ENCODE measurements at places on chromosomes 3 and 15.

- no peak for DNase-seq
Measured at GRCh38 chr3:100743535-100743934, 34.2 kb downstream of the TFG start.

- DNase-seq = no peak
Measured at GRCh38 chr3:106242781-106243180, 374.0 kb upstream of the CBLB start.

- no peak for DNase-seq
Measured at GRCh38 chr15:64379216-64379960, 1.9 kb downstream of the PCLAF start.

DNA sequence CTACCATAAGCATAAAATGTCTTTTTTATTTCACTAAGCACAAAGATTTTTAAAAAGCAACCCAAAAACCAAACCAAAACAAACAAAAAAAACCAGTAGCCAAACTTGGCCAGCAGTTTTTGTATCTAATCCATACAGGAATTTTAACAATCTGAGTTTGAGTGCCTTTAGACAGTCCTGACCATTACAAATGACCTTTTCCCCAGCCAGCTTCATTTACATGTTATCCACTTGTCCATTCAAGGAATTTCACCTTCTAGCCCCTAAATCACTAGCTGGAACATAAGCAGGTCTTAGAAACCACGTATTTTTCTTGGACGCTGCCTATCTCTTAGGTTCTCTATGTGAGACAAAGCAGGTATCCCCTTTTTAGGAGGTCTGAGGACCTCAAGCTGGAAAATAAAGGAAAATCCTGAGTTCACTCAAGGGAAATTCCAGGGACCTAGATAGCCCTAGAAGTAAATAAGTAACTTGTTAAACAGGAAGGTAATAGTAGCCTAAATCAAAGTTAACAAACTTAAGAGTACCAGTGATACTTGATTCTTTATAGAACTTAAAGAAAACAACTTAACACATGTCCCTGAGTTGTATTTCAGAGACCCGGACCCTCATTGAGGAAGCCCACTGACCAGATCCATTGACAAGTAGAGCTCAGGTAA is 34.2 kb downstream of the CIP2A start:
- no peak for DNase-seq

DNA sequence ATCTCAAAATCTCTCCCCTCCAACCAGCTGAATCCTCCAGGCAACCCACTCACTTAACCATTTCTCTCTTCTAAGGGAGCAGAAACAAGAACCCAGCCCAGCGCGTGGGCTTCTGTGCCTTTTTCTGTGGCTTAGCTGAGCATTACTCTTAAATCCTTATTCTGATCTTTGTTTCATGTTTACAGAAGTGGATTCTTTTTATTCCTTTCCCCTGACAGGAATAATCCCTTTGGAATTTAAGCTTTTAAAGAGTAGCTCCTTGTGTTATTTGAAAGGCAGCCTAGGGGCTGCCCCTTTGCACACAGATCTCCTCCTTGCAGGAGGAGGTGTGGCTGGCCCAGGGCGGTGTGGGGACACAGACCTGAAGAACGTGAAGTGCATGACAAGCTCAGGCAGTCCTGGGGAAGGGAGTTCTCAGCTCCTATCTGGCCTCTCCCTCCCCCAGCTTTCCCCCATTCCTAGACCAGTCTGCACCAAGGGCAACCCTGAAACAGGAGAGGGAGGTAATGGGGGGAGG is 77.1 kb upstream of the UBE2E1 start:
- no peak for DNase-seq

- no peak for DNase-seq
Measured at GRCh38 chr3:64353226-64353625, 128.0 kb upstream of the PRICKLE2 start.

GRCh38 chr3:105747060-105747541 is 121.7 kb downstream of the CBLB start:
- no peak for DNase-seq

DNA sequence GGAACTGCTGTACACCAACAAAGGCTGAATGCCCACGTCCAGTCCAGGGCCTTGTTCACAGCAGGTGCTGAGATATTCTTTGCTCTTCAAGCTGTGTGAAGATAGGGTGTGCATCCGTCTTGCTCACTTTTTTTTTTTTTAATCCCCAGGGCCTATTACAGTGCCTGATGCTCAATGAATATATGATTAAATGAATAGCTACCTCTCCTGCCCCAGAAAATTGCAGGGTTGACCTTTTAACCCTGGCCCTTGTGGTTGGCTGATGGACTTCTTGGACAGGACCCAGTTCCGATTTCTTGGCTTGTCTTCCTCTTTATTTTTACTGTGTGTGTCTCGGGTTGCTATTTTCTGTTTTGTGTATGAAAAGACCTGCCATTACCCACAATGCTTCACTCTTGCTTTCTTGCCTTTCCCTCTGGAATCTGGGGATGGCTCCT is 2.9 kb upstream of the FYTTD1 start:
- DNase-seq = no peak

GRCh38 chr15:36449662-36450145 is 129.7 kb upstream of the CDIN1 start:
- no peak for DNase-seq

- DNase-seq = no peak
Measured at GRCh38 chr3:15180042-15180611, 25.9 kb upstream of the CAPN7 start.

DNA sequence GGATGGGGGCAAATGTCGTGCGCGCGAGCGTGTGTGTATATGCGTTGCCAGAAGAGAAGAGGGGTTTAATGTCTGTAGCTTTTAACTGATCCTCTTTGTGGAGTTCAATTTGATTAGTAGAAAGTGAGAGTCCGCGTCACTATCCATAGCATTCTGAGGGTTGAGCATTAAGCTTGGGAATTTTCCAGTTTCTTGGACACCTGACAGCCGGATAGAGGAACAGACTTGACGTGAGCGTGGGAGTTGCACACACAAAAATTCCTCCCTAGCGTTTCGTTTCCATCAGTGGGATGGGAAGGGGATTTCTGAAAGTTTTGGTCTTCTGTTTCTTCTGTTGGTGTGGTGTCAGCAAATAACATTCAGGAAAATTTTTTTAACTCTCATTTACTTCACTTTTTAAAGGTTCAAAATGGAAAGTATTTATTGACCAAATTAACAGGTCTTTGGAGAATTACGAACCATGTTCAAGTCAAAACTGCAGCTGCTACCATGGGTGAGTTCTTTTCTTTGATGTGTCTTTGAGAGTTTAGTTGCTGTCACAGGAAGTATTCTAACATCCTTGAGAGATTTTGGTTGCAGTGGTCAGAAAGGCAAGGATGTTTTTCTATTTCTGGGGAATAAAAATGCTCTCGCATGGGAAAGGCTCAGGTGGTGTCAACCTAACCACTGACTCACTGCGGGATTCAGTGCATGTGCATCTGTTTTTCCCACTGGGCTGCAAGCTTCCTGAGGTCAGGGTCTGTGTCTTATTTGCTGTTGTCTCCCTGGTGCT is 841 bp downstream of the POGLUT1 start:
- DNase-seq = no peak

DNA sequence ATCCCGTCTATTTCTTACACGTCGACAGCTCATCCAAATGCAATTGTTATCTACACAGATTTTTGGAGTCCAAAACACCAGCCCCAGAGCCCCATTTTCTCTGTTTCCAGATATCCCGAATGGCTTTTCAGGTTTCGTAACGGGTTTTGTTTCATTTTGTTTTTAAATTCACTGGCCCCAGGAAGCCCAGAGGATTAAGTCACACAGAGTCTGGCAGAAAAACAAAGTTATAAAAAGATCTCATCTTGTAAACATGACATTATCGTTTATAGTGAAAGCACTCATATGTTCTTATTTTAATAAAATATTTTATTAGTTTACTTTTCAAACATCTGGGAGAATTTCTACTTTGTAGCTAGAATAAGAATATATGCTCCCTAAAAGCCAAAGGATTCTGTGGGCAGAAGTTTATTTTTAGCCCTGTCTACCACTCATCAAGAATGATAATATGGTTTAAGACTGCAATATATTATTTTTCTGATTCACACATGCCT is 149.3 kb upstream of the SLC2A2 start:
- DNase-seq = no peak

DNA sequence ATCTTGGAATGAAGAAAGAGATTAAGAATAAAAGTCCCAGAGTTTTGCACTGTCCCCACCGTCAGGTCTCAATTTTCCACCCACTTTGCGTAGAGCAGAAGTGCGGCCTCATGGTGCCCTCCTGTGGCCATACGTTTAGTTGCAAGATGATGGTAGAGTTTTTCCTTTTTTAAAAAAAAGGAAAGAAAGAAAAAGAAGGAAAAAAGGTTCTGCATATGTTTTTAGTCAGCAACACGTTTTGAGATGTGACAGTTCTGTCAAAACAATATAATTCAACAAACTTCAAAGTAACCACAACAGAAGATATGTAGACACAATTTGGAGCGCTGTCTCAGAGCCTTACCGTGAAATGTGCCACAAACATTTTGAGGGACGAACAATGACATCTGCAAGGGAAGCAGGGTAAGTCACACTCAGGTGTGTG is 24.6 kb downstream of the EBLN2 start:
- no peak for DNase-seq

DNA sequence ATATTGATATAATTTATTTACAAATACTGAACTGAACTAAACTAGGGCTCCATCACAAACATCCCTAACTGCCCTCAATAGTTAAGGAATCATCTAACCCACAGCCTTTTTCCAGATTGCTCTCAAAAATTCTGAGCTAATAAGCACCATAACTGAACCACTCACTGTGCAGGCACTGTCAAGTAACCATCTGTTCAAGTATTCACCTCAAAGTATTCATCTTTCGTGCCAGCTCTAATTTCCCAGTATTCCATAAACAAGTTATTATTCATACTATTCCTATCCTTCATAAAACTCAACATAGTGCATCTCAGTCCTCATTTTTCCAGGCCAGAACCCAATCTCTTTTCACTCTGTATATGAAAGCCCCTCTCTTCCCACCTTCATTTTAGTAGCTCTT is 41.1 kb downstream of the THBS1 start:
- no peak for DNase-seq

DNA sequence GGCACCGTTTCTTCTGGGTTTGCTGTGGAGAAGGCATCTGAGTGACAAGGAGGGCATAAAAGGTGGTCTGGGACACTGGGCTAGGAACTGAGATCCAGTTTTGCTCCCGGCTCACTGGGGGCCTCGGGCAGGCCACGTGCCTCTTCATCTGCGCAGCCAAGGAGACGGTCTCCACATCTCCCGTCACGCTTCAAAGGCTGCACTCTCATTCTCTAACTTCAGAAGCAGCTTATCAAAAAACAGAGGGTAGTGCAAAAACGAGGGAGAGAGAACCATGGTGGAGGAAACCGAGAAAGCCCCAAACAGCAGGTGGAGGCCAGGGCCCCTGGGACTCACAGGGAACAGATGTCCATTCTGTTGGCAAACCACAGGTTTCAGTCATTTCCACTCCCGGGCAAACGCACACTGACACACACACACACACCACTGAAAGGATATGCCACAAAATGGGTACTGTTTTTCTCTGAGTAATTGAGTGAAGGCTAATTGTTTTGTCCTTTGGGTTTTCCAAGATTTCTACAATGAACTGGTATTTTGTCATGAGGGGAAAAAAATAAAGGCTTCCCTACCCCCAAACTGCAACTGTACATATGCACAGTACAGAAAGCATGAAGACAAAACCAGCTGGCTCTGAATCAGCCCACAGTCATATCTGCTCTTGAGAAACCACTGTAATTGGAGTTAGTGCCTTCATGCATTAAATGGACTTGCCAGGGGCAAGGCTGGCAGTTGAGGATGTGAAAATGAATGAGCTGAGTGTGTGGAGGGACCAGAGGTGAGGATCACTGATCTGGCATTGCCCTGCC is 71.9 kb downstream of the MGLL start:
- DNase-seq = no peak

- DNase-seq = no peak
Measured at GRCh38 chr3:34782871-34783270, 856.5 kb upstream of the ARPP21 start.

GRCh38 chr3:71195492-71195891 is 388.0 kb downstream of the FOXP1 start:
- DNase-seq = no peak

Data from stimulated activated CD4-positive, alpha-beta T cell treated with anti-CD3 and anti-CD28 coated beads, Interleukin-1b, Interleukin-23, amount 100 ng/mL, for 1 hour (primary cell).